ENCODE measurements at places on chromosomes 13 and 19.

- peak overlapping the region; percentile 73 for H3K4me3 ChIP-seq
- H3K4me1 ChIP-seq: peaks cover 81% of the 10 kb centered on the region
- peak; percentile 35 for DNase-seq
- H3K36me3 ChIP-seq: no peaks in the 10 kb centered on the region
Measured at GRCh38 chr19:15285896-15286591, 46.3 kb downstream of the BRD4 start.

GRCh38 chr13:103976371-103976770 is 910.2 kb upstream of the SLC10A2 start:
- H3K27ac ChIP-seq: no peak overlapping the region
- no peaks in the 10 kb centered on the region for H3K4me1 ChIP-seq

- H3K4me3 ChIP-seq: no peak overlapping the region
- peaks cover 10% of the 10 kb centered on the region for H3K4me1 ChIP-seq
- H3K27ac ChIP-seq: no peak overlapping the region
Measured at GRCh38 chr13:32905864-32906180, 110.4 kb upstream of the KL start.

GRCh38 chr19:39200066-39200802 is 3.5 kb downstream of the NCCRP1 start:
- peaks cover 41% of the 10 kb centered on the region for H3K27me3 ChIP-seq
- H3K4me1 ChIP-seq: peaks cover 9% of the 10 kb centered on the region

- no peak for DNase-seq
- peaks cover 4% of the 10 kb centered on the region for H3K36me3 ChIP-seq
- no peaks in the 10 kb centered on the region for H3K4me1 ChIP-seq
- no peak overlapping the region for H3K27ac ChIP-seq
- H3K4me3 ChIP-seq: no peak overlapping the region
- peaks cover 6% of the 10 kb centered on the region for H3K27me3 ChIP-seq
Measured at GRCh38 chr19:11273296-11273695, 11.0 kb upstream of the DOCK6 start.

DNA sequence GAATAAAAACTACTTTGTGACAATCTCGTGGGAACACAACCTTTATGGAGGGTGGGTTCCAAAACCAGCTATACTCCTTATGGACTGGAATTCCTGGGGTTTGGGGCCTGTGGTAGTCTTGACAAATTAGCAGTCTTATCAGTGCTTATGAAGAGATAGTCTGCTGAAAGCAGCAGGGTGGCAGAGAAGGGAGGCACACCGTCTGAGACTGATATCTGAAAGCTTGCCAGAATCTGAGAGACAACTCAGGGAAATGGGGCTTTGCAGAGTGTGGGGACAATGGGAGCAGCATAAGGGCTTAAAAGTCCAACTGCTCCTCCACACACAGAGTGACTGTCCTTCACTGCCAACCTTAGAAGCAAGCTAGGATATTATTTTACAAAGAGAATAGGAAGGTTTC is 95.9 kb downstream of the UGGT2 start:
- no peak overlapping the region for H3K27ac ChIP-seq
- H3K4me3 ChIP-seq: no peak overlapping the region
- H3K36me3 ChIP-seq: no peaks in the 10 kb centered on the region
- no peaks in the 10 kb centered on the region for H3K27me3 ChIP-seq
- H3K4me1 ChIP-seq: peaks cover 4% of the 10 kb centered on the region
- no peak for DNase-seq

Data from memory B cell (primary cell).